ENCODE measurements at places on chromosomes 12 and 14.

GRCh38 chr14:61553730-61554641, 141.3 kb upstream of the HIF1A start:
- peak; percentile 98 for DNase-seq

DNA sequence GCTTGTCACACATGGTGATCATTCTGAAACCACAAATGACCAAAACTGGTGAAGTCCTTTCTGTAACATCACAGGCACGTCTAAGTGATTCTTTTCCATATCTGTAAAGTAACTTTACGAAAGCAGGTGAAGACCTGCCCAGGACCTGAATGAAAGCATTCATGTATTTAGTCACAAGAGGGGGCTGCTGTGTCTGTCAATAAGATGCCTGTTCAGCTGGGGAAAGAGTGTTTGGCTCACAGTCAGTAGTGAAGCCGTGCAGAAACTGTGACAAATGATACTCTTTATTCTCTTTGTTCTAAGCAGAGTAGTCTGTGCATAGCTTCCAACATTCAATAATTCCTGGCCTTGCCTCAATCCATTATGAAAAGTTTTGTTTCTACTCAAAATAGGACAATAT, 373.5 kb upstream of the OR4E1 start:
- peak; percentile 14 for DNase-seq

DNA sequence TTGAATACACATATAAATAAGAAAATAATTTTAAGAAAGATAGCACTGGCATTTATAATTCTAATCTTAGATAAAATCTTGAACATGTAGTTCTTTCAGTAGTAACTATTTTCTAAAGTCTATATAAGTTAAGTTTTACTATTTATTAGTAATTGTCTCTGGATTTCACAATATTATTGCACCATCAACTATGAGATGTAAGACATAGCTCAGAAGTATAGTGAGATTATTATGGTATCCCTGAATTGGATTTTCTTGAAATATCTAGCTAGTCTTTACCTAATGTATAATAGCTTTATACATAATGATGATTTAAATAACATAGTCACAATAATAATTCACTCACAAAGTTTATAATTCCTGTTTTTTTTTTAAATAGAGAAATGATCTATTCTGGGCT, 6.7 kb downstream of the CLEC12A start:
- DNase-seq: peak; percentile 8

DNA sequence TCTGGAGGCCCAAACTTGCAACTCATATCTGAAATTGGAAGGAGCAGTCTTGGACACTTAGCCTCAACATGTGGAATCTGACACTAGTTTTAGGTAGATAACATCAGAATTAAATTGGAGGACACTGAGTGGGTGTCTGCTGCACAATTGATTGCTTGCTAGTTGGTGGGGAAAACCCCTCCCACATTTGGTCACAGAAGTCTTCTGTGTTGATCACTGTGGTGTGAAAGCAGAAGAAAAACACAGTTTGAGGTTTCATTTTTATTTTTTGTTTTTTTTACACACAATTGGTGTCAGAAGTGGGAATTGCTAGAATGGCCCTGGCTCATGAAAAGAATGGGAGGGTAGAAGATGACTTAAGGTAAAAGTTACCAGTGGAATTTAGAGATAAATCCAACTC, 78.0 kb upstream of the CD163 start:
- no peak for DNase-seq

GRCh38 chr12:92554158-92555073, 148.4 kb upstream of the PLEKHG7 start:
- no peak for DNase-seq

Data from iris pigment epithelial cell (primary cell).